ENCODE measurements at places on chromosomes 7 and 10.

- no peak for DNase-seq
Measured at GRCh38 chr10:51090190-51090589, 15.9 kb downstream of the PRKG1 start.

- DNase-seq: no peak
Measured at GRCh38 chr10:74491014-74491413, 335.4 kb upstream of the KAT6B start.

DNA sequence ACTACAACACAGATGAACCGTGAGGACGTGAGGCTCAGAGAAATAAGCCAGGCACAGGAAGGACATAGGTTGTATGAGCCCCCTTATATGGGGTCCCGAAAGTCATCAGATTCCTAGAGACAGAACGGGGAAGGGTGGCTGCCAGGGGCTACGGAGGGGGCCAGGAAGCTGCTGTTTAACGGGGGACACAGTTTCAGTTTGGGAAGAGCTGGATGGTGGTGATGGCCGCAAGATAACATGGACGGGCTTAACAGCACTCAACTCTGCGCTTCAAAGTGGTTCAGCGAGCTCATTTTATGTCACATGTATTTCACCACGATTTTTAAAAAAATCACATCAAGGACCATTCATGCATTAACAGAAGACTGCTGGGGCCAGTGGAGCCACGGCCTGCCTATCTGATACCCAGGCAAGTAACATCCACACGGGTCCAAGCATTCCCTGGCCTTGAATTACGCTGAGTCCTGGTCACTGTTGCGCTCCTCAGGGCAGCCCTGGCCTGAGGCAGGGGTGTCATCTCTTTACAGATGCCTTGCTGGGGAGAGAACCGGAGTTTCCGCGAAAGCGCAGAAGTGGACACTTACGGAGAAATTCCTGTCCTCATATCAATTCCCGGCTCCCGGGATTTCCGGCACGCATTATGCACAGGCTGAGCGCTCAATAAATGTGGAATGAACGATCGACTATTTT, 1.5 kb downstream of the CARD11 start:
- no peak for DNase-seq

- DNase-seq: no peak
Measured at GRCh38 chr7:115346685-115347084, 424.8 kb downstream of the MDFIC start.

DNA sequence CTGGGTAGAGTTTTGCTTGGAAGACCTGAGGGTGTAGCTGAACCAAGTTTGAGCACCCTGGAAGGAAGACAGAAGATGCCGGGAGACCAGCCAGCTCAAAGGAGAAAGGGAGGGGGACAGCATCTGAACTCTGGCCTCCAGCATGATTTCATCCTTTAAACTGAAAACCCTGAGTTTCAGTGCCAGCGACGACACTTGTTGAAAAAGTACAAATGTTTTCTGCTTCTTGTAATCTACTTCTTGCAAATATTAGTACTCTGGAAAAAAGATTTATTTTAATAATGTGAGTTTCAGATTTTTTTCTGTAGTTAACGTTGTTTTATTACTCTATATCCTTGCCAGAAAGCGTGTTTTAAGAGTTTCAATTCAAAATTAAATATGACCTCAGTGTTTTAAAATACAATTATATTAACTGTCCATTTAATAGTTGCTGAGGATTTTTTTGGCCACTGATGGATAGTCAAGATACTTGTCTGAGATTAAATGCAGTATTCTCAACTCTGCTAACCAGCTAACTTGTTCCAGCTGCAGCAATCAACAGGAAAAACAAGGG, 227.7 kb downstream of the MGMT start:
- no peak for DNase-seq

DNA sequence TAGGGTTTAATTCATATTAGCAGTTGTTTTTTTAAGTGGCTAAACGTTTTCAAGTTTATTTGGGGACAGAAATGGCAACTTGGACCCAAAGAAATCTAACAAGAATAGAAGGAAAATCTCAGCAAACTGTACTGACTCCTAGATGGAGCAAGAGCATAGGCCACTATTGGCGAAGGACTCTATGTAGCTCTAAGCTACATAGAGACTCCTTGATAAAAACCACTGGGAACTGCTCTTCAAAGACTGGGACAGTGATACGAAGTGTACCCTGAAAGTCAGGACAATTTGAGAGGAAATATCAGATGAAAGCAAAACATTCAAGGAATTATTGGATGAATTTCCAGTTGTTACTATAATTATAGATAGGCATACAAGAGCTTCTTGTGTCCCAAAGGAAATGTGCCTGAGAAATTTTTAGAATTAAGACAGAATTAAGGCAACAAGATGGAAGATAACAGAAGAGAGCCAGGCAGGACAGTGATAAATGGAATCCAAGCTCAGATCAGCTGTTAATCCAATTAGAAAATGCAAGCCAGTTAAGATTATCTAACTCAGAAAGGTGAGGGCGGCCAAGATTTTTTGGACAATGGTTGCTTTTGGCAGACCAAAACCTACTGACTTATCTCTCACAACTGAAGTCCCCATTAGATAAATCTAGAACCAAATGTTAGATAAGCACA, 103.7 kb upstream of the IFRD1 start:
- DNase-seq: no peak

GRCh38 chr10:131698986-131699385, 201.8 kb upstream of the PPP2R2D start:
- DNase-seq: no peak

- peak; percentile 26 for DNase-seq
Measured at GRCh38 chr7:907158-907980, 31.0 kb downstream of the GET4 start.

DNA sequence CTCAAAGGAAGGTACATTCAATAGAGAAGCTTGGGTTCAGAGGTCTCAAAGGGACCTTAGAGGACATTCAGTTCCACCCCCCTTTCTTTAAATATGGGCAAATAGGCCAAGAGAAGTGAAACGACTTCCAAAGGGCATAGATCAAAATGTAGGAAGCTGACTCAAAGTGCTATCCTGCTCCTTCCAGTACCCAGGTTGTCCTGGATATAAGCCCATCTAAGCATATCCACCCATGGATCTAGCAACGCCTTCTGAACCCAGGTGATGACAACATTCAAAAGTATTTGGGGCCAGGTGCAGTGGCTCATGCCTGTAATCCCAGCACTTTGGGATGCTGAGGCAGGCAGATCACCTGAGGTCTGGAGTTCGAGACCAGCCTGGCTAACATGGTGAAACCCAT, 5.3 kb downstream of the ATXN7L1 start:
- no peak for DNase-seq

DNA sequence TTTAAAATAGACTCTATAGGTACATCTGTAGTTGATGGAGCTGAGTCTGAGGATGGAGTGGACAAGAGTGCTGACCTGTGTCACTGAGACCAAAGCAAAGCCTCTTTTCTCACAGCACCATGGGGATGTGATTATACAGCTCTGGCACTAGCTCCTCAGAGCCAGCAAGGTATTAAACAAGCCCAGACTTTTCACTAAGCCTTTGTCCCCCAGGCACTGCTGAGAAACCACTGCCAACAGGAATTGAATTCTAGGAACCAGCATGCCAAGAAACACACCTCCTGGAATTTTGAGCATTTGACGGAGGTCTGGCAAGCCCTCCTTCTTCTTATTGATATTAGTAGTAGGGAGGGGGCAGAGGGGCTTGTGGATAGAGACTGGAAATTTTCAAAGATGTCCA, 147.0 kb downstream of the C1GALT1 start:
- DNase-seq: no peak

DNA sequence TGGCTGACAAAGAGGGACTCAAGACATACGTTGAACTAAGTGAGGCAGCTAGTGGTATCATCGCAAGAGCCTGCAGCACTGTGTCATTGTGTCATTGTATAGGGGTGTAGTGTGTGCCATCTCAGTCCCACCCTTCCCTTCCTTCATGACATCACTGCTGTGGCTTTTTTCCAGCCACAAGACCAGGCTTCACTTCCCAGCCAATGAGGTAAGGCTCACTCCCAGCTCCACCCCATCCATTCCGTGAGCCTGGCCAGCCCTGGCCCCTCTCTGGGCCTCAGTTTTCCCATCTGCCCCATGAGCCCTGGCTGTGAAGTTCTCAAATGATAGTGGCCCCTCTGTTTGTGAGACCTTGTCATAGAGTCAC, 134.3 kb upstream of the ZMIZ1 start:
- DNase-seq: no peak

GRCh38 chr10:113161066-113161465, 211.0 kb downstream of the TCF7L2 start:
- DNase-seq: no peak

DNA sequence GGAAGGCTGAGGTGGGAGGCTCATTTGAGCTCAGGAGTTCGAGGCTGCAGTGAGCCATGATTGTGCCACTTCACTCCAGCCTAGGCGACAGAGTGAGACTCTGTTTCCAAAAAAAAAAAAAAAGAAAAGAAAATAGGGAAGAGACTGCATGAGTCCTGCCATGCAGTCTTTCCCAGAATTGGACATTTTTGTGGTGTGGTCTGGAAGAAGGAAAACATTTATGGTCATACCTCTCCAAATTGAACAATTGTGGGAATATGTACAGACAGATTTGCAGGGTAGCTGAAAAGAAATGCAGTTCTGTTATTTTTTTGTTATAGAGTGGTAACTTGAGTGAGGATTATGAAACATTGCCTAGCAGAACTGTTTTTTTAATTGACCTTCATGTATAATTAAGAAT, 198.1 kb downstream of the AUTS2 start:
- DNase-seq: no peak

GRCh38 chr7:124843336-124843735, 77.7 kb upstream of the GPR37 start:
- no peak for DNase-seq

DNA sequence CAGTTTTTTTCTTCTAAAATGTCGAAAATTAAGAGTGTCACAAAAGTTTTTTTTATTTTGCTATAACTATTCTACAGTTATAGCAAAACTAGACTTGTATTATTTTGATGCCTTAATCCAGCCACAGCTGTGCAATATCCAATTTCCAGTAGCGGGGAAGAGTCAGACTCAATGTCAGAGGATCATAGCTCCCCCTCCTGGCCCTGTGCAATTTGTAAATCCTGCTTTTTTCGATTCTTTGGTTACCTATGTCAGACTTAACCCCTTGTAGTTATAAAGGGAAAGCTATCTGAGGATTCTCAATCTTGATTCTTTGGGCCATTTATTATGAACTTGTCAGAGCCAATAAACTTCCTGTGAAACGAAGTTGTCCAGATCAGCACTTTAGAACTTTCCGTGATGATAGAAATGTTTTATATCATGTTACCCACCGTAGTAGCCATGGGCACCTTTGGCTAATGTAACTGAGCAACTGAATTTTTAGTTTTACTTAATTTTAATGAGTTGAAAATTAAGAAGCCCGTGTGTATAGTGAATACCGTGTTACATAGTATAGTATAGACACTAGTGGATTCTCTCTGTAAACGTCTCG, 87.7 kb upstream of the PRKCQ start:
- DNase-seq: peak; percentile 44

DNA sequence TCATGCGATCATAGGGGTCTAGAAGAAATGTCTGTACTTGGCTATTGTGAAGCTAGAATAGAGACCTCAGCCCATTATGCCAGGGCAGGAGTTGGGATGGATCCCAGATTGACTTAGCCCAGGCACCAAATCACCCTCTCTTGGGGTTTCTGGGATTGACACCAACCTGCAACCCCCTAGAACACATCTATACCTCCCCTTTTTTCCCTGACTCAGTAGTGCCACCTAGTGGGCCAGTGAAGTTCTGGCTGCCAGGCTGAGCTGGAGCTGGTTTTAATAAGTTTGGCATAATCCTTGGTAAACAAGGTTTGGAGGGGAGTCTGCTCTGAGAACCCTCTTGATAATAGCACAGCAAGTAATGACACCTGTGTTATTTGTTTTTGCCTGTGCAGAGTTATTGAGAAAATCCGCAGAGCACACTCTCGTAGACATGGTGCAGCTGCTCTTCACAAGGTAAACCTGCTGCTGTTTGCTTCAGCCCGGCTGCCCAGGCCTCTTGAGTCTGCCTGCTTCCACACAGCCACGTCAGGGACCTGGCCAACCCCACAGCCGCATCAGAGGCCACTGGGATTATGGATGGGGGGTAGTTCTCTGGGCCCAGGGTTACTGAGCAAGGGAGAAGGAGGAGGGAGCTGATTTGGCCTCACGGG, 43.3 kb upstream of the NFKB2 start:
- DNase-seq: peak; percentile 78

DNA sequence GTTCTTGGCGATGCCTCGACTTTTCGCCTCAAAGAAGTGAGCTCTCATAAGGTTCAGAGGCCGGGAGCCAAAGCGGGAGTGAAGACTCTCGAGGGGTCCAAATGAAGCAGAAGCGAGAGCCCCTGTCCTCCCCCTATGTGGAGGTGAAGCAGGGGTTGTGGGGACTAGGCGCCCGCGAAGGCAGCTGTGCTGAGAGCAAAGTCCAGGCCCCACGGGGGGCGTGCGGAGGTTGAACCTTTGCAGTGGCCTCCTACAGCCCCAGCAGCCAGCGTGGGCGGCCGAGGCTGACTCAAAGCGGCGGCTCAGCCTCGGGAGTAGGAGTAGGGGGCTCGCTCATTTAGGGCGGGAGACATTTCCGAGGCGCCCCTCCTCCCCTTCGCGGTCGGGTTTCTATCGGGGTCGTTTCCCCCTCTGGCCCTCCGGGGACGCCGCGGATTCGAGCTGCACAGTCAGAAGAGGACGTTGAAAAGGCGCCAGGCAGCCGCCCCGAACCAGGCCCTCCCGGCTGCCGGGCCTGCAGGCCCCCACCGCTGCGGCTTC, 553 bp upstream of the ADD3 start:
- DNase-seq: peak; percentile 77

All from activated T-cell treated with anti-CD3 and anti-CD28 coated beads, Interleukin-2, amount 50 U/mL, for 72 hours (primary cell).